ENCODE measurements at places on chromosomes 12 and 14. TPM values are rescaled to one million over a fixed set of nuclear protein-coding genes. Genes with fewer than 3 reads are reported as not detected.

CRIP1 gene
- total RNA-seq, result not detected

KLHL33 gene
- not detected for total RNA-seq

HOXC12 gene
- total RNA-seq, result 1.9 TPM

DNA sequence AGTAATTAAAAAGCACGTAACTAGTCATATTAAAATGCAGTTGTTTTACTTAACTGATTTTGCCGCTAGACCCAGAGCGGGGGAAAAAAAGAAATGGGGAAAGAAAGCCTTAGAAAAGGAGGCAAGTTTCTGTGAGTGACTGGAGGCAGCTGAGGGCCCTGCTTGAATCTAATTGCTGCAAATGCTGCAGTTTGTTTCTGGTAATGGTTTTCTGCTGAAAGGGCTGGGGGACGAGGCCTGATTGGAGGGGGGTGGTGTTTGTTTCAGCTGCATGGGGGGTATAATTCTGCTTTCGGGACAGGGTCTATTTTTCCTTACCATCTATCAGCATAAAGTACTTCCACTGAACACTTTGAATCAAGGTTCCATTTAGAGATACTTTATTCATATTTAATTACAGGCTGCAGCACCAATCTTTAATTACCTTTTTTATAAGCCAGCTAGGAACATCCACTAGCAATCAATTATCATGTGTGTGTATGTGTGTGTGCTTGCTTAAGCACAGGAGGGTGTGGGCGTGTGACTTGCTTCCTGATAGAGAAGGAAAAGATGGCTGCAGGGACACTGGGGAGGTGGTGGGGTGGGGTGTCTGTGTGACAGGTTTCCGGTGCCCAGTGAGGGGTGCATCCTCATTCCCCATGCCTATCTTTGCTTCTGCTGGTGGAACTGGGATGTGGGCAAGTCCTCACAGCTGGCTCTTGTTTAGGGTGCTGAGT is 83.4 kb downstream of the ADCK1 start:
- no peak for DNase-seq

DNA sequence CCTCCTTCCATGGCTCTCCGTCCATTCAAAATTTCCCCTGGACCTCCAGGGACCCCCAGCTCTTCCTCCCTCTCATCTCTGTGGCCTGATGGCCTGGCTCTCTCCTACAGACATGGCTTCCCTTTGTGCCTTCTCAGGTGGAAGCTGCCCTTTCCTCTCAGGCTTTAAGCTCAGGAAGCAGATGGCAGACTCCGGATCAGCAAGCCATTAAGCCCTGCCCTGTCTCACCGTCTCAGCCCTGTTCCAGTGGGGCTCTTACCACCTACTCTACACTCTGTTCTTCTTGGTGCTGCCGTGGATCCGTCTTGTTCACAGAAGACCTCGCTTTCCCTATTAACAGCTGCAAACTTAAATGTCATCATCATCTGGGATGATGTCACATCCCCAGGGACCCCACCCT is 33.1 kb downstream of the NPC2 start:
- DNase-seq, result no peak

- no peak for DNase-seq
Observed at GRCh38 chr14:103395244-103395643, 10.0 kb downstream of the MARK3 start.

- DNase-seq, result no peak
Observed at GRCh38 chr14:70838076-70838475, 28.8 kb upstream of the MAP3K9 start.

- no peak for DNase-seq
Observed at GRCh38 chr14:99521176-99522024, 40.2 kb downstream of the CCNK start.

DNA sequence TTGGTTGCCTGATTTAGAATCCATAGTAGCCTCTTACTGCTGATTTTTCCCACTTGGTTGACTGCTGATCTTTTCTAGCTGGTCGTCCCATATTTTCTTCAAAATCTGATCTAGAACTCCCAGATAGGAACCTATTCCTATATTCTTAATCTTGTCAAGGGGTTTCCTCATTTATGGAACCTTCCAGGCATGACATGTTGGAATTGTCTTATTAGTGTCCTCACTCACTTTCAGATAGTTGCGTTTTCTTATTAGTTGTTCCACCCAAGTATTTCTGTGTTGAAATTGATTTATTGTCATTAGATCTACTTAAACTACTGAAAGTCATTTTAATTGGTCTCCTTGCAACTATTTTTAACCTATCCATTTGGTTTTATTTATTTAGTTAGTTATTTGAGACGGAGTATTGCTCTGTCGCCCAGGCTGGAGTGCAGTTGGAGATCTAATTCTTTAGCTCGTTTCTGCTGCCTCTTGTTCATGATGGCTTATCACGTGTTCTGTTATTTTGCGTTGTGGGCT is 25.0 kb downstream of the KTN1 start:
- no peak for DNase-seq

GRCh38 chr12:10226086-10226485 is 13.4 kb downstream of the GABARAPL1 start:
- DNase-seq, result no peak

DNA sequence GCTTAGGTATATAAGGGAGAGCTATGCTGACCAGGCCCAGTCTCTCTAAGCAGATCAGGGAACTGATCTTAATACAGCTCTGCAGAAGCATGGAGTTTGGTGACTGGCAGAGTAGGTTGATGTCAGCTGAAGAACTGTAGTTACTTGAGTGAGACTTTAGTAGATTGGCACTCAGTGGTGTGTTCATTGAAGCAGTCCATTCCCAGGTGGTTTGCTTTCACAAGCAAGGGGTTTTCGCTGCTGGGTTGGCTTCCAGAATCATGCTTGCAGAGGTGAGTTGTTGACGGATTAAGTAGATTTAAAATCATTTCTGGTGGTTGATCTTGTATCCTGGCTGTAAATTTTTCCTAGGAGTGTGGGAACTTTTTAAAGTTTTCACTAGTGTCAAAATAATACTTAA is 6.5 kb upstream of the DHRS7 start:
- no peak for DNase-seq

Measured in MG63 (cell line).